ENCODE measurements at places on chromosomes 2 and 18.
A peak's percentile ranks its signal among the peaks of the same experiment; 100 is the strongest.

GRCh38 chr2:215238485-215239098 lies 73.3 kb upstream of the ATIC start:
- DNase-seq = peak; percentile 41

- DNase-seq = no peak
Measured at GRCh38 chr2:101179982-101180381, 28.8 kb upstream of the TBC1D8 start.

DNA sequence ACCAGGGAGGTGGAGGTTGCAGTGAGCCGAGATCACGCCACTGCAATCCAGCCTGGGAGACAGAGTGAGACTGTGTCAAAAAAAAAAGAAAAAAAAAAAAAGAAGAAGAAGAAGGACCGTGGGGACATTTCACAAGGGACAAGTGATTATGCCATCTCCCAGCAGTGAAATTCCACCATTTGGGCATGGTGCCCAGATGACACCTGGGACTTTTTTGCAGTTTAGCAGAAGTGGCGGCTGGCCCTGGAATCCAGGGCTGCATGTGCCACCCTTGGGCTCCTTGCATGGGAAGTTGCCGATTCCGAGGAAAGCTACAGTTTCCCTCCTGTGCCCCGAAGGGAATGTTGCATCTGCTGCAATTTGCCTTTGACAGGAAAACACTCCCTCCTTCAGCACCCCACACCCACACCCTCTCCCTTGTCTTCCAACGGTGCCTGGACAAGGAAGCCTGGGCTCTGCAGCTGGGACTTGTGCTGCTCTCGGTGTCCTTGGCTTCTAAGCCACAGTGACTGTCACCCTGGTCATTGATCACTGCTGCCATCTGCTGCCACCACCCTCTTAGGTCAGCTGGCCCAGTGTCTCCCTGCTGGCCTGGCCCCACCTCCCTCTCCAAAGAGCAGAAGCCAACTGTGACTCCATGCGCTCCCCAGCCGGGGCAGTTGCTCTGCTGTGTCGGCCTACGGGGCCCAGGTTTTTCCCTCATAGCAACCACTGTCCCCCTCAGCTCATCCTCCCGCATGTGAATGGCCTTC lies 56.4 kb upstream of the LRRC30 start:
- peak; percentile 26 for DNase-seq

- no peak for DNase-seq
Measured at GRCh38 chr2:176565641-176566323, 296.5 kb downstream of the MTX2 start.

GRCh38 chr2:85547859-85548607 lies 9.1 kb downstream of the MAT2A start:
- no peak for DNase-seq

- DNase-seq = no peak
Measured at GRCh38 chr18:24006712-24007313, 7.7 kb upstream of the TTC39C start.

DNA sequence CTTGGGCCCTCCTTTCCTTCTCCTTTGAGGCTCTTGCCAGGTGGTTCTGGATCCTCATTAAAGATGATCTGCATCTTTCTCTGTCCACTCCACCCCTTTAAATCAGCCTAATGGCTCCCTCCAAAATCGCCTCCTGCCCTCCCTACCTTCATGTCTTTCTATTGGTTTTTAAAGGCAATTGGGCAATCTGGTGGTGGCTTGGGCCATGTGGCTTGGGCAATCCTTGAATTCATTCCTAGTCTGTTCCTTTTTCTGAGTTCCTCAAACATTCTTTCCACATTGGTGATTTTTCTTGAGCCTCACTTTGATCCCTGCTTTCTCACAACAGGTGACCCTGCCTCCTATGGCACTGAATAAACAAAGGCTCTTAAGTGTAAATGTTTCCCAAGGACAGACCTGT lies 266.2 kb upstream of the REV1 start:
- DNase-seq = no peak

DNA sequence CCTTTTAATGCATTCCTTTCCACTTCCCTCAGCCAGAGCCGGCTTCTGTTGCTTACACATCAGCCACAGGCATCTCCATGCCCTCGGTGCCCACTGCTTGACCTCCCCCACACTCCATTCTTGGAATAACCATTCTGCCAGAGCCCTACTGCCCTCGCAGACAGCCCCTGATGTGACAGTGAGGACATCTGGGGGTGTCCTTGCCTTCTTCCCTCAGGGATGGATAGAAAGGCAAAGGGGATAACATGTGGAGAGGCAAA lies 6.4 kb upstream of the NPPC start:
- no peak for DNase-seq

GRCh38 chr2:59314031-59314766 lies 1073.1 kb upstream of the FANCL start:
- no peak for DNase-seq

GRCh38 chr2:225532096-225532495 lies 132.6 kb downstream of the NYAP2 start:
- DNase-seq = no peak

- no peak for DNase-seq
Measured at GRCh38 chr2:25814681-25815080, 63.6 kb downstream of the ASXL2 start.

GRCh38 chr2:192119536-192119935 lies 75.2 kb downstream of the TMEFF2 start:
- no peak for DNase-seq

DNA sequence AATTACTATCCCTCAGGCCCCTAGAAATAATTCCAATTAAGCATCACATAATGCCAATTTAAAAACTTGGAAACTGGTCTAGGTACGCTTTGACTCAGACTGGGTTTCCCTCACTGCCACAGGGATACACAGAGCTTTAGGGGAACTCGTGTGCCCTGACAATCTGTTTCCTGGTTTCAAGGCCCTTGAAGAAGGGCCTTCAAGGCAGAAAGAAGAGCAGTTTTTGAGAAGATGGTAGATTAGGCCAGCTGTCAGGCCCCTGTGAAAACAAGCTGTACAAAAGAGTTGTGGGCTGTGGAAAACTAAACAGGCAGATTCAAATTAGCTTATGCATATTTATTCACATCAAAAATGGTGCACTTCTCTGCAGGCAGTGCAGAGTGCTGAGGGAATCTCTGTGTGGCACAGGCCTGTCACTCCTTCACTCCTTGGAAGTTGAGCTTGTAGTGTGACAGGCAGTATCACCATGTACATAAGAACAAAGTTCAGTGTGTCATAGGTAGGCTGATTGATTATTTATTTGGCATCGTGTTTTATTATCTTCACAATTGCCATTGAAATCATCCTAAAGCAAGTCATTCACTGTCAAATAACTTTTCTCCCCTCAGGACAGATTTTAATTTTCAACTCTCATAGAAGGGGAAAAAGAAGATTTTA lies 614.4 kb upstream of the GYPC start:
- no peak for DNase-seq

DNA sequence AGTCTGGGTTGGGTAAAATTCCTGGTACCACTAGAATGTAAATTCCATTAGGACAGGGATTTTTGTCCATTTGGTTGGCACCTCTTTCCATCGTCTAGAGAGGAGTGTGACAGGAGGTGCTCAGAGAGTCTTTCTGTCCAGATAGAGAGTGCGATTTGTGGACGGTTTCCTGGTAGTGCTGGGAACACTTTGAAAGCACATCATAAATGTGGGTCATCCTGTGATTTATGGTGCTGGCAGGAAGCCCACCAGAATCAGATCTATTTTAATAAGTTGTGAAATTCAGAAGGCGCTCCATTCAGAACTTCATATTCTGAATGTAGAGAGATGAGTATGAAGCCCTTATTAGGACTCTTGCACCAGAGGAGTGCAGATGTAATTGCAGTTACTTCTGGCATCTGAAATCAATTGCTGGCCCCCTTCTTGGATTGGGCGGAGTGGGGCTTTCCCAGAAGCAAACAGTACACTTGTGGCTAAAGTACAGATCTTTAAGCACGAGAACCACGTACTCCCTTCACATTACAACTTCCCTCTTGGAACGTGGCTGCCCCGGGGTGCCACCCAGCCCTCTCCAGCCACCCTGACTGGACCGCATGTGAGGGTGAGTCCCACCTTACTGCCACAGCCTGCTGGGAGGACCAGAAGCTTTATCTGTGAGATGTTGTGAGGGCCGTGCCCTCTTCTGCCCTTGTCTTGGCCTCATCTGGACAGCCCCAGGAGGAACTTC lies 243.2 kb downstream of the MYO3B start:
- DNase-seq = no peak

GRCh38 chr2:239929504-239929903 lies 95.6 kb downstream of the NDUFA10 start:
- no peak for DNase-seq

GRCh38 chr18:27656905-27657304 lies 471.8 kb upstream of the CHST9 start:
- no peak for DNase-seq

DNA sequence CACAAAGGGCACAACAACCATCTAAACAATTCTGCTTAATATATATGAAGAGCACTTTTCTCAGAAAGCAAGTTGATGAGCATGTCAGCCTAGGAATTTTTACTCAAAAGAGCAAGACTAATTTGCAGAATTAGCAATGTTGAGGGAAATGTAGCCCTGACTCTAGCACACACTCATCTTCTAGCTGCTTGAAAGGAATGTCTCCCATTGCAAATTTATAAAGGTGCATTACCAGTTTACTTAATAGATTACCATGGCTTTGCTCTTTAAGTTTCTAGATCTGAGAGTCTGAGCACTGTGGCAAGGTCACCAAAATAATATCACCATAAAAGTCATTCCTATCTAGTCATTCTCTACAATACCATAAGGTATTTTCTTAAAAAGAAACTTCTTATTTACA lies 40.8 kb downstream of the USP40 start:
- DNase-seq = no peak

DNA sequence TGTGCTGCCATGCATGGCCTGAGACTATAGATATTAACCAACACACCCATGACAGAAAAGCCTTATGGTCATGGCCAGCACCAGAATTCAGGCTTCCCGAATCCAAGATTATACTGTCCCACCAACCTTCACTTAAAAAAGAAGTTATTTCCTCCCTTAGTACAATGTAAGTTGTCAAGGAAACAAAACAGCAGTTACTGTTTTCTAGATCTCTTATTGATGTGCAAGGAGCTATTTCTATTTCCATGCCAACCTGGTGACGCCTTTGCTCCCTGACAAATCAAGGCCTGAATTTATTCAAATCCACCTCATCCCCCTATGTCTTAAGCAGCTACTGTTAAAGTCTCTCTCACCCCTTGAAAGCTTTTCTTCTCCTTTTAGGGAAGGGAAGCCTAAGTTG lies 249.3 kb downstream of the ZNF521 start:
- no peak for DNase-seq

GRCh38 chr2:144702051-144702450 lies 182.1 kb upstream of the ZEB2 start:
- no peak for DNase-seq

GRCh38 chr2:20065885-20066602 lies 14.6 kb upstream of the LAPTM4A start:
- peak; percentile 69 for DNase-seq

GRCh38 chr2:80621656-80622055 lies 317.1 kb upstream of the LRRTM1 start:
- DNase-seq = peak; percentile 8

DNA sequence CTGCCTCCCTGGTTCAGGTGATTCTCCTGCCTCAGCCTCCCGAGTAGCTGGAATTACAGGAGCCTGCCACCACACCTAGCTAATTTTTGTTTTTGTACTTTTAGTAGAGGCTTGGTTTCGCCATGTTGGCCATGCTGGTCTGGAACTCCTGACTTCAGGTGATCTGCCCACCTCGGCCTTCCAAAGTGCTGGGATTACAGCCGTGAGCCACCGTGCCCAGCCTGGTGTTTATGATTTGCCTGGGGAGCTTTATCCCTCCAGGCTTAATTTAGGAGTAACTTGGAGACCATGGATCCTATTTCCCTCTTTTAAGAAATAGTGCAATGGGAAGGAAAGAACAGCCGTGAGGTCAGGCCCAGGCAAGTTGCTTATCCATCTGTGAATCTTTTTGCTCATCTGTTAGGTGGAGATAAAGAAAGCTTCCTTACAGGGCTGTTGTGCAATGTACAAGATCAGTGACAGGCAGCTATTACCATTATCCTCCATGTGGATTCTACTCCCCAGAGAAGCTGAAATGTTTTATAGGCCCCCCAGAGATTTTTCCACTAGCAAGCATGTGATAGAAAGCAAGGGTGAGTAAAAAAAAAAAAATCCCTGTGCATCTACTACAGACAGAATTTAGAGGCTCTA lies 104.9 kb upstream of the MGAT5 start:
- DNase-seq = peak; percentile 68

DNA sequence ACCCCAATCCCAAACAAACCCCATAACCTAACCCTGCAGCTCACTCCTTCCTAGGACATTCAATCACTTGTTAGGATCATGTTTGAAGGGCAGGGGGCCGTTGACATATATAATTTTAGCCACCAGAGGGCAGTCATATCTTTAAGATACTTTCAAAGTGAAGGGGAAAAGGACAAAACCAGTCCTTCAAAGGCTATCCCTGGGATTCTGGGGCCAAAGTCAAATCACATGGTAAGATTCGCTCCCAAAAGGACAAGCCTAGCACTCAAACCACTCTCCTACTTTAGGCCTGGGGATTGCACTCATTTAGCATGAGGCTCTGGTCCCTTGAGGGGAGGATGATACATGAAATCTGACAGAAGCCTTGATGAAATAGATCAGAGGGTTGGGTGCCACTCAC lies 44.6 kb downstream of the HAUS1 start:
- DNase-seq = peak; percentile 73

DNA sequence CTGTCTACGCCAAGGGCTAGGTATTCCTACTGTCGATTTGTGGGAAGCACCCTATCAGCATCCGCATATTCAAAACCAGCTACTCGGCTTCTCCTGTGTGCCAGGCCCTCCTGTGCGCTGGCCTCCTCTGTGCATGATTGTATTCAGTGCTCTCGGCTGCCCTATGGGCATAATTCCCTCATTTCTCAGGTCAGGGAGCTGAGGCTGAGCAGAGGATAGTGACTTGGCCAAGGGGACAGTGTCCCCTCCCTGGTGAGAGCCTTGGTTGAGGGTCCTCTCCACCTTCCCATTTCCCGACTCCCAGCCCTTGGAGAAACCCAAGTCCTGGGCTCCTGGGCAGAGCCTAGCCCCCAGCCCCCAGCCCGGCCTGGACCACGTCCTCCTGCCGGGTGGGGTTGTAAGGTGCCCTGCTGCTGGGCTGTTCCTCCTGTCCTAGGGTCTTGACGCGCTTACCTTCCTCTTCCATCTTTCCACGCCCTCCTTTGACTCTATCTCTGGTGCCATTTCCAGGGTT lies 6.3 kb upstream of the HS6ST1 start:
- no peak for DNase-seq

- DNase-seq = no peak
Measured at GRCh38 chr2:205889114-205889513, 196.9 kb downstream of the INO80D start.

GRCh38 chr2:12554224-12555011 lies 162.3 kb upstream of the TRIB2 start:
- DNase-seq = no peak

- no peak for DNase-seq
Measured at GRCh38 chr2:121324601-121325000, 39.6 kb upstream of the TFCP2L1 start.

DNA sequence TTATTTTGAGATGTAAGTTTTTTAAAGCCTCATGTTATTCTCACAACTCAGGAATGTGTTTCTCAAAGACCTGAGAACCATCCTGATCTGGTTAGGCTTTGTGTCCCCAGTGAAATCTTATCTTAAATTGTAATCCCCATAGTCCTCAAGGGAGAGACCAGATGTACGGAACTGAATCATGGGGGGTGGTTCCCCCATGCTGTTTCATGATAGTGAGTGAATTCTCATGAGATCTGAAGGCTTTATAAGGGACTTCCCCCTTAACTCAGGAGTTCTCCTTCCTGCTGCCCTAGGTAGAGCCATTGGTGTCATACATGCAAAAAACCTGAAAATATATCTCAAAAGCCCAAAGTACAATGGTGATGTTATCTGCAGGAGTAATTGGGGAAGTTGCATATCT lies 836.7 kb downstream of the CBLN2 start:
- peak; percentile 71 for DNase-seq
